ENCODE measurements at places on chromosomes 1 and 21.

DNA sequence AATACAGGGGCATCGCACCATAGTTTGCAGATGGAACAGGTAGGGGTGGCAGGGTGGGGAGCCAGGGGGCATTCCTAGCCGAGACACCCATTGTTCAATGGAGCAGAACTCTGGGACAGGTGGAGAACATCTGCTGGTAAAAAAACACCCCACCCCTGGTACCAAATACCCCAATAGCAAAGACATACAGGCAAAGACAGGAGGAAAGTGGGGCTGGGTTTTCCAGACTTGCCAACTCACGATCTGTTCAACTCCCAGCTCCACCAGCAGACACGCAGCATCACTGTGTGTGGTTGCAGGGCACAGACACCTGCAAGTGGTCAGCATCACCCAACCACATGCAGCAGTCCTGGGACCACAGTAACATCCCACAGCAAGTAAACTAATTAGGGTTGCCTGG lies 328 bp upstream of the KRTAP10-8 start:
- no peak for DNase-seq

- DNase-seq = peak; percentile 14
Measured at GRCh38 chr1:212967801-212968200, 17.5 kb downstream of the VASH2 start.

DNA sequence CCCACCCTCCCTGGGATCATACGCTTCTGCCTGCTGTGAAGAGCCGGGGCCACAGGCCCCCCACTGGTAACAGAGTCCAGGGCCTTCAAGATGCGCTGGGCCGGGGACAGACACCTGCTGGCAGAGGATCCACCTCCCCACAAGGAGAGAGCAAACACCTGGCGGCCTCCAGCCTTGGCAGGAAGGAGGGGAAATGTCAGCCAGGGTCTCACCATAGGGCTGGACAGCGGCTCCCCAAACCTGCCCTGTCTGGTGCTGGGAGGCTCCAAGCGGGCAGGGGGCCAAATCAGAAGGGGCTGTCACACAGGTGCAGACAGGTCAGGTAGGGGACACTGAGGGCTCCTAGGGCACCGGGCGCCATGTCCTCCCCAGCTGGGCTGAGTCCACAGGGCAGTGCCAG lies 58.9 kb downstream of the KCNAB2 start:
- DNase-seq = no peak

DNA sequence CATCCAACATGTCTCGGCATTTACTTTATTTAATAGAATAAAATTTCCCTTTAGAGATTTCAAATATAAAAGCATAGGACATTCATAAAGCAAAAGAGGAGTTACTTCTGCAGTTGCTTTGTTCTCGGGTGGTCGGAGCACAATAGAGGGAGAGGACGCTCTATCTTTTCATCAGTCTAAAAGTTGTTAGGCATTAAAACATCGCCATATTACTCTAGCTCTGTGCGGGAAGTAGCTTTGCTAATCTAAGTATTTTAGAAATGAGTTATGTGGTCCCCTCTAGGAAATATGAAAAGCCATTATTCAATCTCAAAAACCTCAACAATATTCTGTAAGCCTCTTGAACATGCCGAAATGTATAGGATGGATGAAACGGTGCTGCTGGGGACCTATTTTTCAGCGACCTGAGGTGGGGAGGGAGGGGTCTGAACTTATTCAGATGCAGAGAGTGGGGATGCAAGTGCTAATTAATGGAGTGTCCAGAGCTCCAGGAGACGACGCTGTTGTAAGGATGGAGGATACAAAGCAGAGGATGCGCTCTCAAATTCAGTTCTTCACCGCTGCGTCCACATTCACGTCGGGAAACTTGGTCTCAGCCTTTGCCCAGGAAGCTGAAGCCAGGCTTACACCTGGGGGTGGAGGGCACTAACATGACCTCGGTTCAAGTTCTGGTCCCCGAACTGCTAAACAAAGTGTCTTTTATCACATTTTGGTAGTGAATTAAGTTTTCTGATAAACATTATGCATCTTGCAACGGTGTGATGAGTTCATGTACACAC lies 6.3 kb downstream of the CDKN2C start:
- peak; percentile 38 for DNase-seq

- no peak for DNase-seq
Measured at GRCh38 chr1:163820766-163821165, 499.0 kb downstream of the NUF2 start.

All from activated CD4-positive, alpha-beta T cell treated with anti-CD3 and anti-CD28 coated beads, Interleukin-2, Interleukin-4, amounts not matched to agents 100 ng/mL and 50 ng/mL, durations not matched to agents 16 hours and 8 hours (primary cell).